NCI-H2081 (cell line): ENCODE measurements at places on chromosomes 13 and 19.

DNA sequence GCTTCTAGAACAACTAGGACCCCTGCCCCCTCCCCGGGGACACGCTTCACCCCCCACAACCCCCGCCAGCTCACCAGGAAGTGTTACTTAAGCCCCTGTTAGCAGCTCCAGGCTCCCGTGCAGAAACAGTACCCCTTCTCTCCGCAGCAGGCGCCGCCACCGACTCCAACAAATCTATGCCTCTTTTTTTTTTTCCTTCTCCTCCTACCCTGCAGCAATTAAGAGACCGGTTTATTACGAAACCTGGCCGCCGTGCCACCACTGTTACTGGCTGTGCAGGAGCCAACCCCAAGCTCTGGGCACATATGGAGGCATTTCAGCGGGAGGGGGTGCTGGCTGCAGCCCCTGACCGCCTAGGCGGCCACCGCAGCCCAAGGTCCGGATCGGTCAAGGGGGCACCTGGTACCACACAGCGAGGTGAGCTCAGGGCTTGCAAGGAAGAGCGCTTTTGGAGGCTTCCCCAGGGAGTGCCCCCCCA, 2.4 kb downstream of the GADD45B start:
- DNase-seq: no peak

DNA sequence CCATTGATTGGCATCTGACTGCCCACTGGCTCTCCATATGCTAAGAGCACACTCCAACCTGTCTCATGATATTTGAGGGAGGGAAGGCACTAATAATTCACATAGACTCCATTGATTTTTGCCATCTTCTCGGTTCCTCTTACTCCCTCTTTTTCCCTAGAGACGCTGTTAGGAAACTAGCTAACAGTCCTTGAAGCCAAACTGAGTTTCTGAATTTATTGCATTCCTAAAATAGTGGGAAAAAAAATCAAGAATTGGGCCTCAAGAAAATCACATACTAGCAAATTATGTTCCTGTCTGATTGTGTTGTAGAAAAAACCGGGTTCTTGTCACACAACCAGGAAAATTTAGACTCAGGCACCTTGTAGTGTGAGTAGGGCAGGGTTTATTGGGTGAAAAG, 86.4 kb upstream of the SLC7A1 start:
- no peak for DNase-seq

DNA sequence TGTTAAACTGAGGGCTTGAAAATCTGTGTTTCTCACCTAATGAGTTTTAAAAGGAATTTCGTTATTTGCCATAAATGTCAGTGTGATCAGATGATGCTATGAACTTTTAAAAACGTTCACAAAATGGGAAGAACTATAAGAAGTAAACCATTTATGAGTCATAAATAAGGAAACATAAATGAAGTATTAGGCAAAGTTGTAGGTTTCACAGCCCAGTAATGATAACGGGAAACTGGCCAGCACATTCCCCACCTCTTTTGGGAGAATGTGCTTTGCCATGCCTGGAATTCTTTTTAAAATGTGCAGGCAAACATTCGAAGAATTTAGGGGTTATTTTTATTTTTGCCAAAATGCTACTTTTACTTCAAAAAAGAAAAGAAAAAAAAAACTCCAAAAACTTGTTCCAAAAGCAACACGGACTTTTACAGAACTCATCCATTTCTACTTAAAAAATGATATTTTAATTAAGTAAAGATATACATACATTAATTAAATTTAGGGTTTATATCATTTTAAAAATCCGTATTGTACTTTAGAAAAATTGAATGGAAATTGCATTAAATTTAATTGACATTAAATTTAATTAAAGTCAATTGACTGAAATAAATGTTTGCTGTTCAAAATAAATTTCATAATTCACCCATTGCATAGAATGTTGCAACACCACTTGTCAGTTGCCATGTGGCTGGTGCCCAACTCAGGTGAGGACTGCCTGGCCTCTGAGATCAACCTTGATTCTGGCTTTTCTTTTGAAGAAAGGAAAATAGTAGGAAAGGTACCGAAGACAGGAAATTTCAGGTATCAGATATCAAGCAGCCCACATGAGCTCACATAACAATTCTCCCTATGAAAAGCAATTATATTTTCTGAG, 1198.5 kb downstream of the EFNB2 start:
- no peak for DNase-seq

DNA sequence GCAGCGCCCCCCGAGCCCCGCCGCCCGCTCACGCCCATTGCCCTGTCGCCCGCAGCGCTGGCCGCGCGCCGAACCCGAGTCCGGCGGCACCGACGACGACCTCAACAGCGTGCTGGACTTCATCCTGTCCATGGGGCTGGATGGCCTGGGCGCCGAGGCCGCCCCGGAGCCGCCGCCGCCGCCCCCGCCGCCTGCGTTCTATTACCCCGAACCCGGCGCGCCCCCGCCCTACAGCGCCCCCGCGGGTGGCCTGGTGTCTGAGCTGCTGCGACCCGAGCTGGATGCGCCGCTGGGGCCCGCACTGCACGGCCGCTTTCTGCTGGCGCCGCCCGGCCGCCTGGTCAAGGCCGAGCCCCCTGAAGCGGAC, 518 bp downstream of the KLF2 start:
- no peak for DNase-seq

GRCh38 chr13:113411216-113412023, 41.9 kb downstream of the ADPRHL1 start:
- no peak for DNase-seq

DNA sequence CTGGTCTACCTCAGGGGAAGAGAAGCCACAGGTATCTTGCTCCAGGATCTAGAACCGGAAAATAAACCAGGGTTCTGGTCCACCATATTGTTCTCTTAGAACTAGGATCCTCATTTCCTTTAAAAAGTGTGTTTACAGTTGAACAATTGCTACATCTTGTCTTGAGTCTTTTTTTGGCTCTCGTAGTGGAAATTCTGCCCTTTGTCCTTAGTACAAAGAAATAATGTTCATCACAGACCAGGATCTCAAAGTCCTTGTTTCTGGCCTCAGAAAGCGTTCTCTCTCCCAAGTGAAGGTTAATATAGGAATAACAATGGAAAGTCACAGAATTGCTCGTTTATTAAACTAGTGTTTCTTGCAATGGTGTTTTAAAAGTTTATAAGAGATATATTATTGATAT, 20.8 kb downstream of the KLF2 start:
- DNase-seq: no peak

DNA sequence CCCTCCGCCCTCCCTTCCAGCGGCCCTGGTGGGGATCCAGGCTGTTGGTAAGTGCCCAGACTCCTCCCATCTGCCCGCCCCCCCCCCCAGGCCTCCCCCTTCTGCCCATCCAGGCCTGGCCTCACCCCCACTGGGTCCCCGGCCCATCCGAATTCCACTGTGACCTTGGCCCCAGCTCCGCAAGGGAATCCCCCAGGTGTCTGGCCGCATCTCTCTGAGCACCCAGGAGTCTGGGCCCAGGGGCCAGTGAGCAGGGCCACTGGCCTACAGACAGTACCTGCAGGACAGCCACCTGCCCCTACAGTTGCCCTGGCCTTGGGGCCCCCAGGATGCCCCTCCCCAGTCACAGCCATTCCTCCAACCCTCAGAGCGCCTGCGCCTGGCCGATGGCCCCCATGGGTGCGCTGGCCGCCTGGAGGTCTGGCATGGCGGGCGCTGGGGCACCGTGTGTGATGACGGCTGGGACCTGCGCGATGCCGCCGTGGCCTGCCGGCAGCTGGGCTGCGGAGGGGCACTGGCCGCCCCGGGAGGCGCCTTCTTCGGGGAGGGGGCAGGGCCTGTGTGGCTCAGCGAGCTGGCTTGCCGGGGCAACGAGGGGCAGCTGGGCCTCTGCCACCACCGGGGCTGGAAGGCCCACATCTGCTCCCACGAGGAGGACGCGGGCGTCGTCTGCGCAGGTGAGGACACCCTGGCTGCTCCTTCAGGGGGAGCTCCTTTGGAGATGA, 912 bp downstream of the SSC5D start:
- no peak for DNase-seq

DNA sequence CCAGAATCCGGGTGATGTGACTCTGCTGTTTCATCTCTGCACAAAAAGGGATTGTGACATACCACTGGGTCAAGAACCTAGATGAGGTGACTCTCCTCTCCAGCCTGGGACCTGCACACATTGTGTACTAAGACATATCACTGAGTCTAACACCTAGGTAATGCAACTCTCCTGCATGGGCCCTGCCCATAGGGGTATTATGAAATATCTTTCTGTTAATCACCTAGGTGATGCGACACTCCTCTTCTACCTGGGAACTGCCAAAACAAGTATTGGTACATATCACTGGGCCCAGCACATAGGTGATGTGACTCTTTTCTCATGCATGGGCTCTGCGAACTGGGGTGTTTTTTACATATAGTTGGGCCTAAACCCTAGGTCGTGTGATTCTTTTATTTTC, 35.5 kb upstream of the ZNF254 start:
- no peak for DNase-seq

- no peak for DNase-seq
These were observed at the start of gene C3 for GRCh38 chr19:6720369-6721137. TSS of gene C3 (minus strand) at chr19:6720650. CDS start at chr19:6720589, 61 bp downstream.

- no peak for DNase-seq
These were observed 1.7 kb downstream of the COX7A1 start for GRCh38 chr19:36150586-36150985.

DNA sequence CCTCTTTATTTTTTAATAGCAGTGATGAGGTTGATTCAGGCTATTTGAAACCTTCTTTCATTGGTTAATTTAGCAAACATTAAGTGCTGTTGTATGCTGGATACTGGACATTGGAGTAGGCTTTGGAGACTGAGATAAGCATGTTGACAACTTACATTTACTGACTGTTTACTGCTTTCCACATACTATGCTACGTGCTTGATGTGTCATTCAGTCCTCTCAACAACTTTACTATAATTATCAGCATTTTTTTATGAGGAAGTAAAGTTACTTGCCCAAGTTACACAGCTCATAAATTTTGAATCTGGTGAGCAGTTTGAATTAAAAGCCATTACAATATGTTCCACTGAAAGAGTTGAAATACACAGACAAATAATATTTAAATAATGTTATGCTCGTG, 83.8 kb downstream of the GJA3 start:
- no peak for DNase-seq

- peak; percentile 88 for DNase-seq
These were observed 67.4 kb downstream of the KCNRG start for GRCh38 chr13:50082426-50083281.
